ENCODE measurements at places on chromosomes 16 and 17. TPM values are rescaled to one million over a fixed set of nuclear protein-coding genes. Genes with fewer than 3 reads are reported as not detected.

Gene HOXB7
- total RNA-seq: not detected

Gene ABCC12
- total RNA-seq: not detected

Gene DHRS13
- total RNA-seq: 1.8 TPM

Gene TEDC2
- total RNA-seq: 0.89 TPM

Gene CCR7
- total RNA-seq: 0.59 TPM

Gene AANAT
- total RNA-seq: not detected

Gene KCTD19
- total RNA-seq: not detected

Gene G6PC1
- total RNA-seq: not detected

Gene PRSS36
- 1.3 TPM for total RNA-seq

Gene ITGB4
- total RNA-seq: 11.3 TPM

Gene NT5M
- 10.3 TPM for total RNA-seq

Gene CHRNE
- total RNA-seq: 1.3 TPM

Gene DLX3
- not detected for total RNA-seq

Gene CHST5
- total RNA-seq: 0.30 TPM

Gene SCRN2
- total RNA-seq: 38.2 TPM

Gene KRTAP2-1
- not detected for total RNA-seq

Gene CUEDC1
- 44.1 TPM for total RNA-seq

Gene PRKCB
- total RNA-seq: 0.81 TPM

All from heart right ventricle (tissue), 16 donors.